Stimulated activated naive CD8-positive, alpha-beta T cell treated with anti-CD3 and anti-CD28 coated beads, Interleukin-15, Interleukin-2, amounts not matched to agents 100 U/mL and 50 U/mL, for 24 hours (primary cell): ENCODE measurements at places on chromosomes 6 and 20.

- DNase-seq, result no peak
Measured at GRCh38 chr6:31874084-31874670, 4.6 kb downstream of the SLC44A4 start.

DNA sequence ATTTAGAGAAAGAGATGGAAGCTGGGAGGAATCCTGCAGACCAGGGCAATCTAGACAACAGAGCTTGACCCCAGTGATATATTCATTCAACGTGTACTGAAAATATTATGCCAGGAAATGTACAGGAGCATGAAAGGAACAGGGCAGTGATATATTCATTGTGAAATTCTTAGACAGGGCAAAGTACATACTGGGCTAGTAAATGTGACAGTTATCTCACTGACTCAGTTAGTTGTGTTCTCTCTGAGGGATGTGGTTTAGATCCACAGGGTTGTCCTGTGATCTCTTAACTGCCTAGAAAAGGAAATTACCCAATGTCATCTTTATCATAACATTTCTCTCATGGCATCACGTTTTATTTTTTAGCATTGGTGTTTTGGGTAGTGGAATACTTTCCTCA lies 891.3 kb downstream of the EYS start:
- no peak for DNase-seq

DNA sequence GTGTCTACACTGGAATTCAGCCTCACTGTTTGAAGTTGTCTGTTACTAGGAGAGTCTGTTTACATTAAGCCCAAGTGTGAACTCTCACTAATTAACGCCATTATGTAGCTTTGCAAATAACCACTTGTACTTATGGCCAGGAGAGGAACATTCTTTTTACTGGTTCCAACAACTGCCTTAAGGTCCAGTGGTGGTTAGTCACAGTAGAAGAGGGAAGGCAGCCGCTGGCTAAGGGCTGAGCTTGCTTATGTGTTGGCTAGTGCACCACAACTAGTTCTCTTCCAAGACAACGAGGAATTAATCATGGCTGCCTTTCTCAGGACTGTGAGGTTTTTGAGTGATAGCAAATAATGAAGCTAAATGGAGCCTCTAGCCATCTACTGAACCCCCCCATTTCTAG lies 14.9 kb upstream of the SLC22A23 start:
- no peak for DNase-seq

DNA sequence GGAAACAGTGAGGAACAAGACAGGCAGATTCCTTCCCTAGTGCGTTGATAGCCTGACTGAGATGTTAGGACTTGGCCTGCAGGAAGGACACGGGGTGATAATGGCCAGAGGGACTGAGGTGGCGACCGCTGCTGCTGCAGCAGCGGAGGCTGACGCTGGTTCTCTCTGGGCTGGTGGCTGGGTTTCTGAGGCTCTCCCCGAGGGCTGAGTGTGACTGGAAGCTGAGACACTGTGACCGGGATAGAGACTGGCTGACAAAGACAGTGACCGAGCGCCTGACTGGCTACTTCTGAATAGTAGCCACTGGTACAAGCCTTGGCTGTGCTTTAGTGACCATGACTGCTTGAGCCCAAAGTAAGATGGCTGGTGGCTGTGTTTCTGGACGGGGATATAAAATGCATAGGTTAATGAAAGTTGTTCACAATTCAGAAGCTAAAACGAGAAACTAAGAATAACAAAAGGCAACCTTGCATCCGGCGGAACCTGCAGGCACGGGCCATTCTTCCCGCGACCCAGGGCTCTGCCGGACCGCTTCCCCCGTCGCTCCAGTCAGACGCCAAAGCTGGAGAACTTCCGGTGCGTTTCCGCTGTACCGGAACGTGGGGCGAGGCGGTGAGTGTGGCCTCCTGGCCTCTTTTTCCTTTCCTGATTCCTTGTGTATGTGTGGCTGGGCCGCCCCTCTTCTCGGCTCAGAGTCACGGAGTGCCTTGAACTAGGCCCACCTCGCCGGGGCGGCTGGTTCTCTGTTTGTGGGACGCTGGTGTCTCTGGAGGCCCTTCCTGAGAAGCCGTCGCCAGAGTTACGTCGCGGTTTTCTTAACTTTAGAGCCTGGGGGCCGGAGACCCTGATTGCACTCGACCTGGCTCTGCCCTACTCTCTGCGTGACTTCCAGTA lies at the start of gene AAR2:
TSS of gene AAR2 (plus strand) at position 587 of the 894 bp plus-strand sequence. CDS start 3,391 bp downstream, outside the sequence.
- DNase-seq, result peak; percentile 85

- peak; percentile 84 for DNase-seq
Measured at GRCh38 chr6:146857180-146857979, 258.6 kb downstream of the ADGB start.

DNA sequence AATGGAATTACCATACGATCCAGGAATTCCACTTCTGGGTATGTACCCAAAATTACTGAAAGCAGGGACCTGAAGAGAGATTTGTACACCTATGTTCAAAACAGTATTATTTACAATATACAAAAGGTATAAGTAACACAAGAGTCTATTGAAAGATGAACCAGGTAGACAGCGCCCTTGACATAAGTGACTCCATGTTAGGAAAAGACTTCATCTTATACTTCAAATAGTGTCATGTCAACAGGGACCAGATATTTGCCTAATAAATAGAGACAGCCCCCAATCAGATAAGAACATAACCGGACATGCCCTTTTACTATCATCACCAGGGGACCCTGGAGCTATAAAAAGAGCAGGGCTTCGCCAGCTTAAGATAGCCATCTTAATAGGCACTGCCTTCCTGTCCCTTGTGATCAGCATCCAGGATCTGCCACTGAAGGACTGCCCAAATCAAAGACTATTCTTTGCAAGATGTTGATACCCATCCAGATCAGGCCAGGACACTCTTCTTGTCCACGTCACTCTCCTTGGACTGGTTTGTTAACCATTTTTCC lies 309.0 kb upstream of the SULF2 start:
- DNase-seq, result no peak

DNA sequence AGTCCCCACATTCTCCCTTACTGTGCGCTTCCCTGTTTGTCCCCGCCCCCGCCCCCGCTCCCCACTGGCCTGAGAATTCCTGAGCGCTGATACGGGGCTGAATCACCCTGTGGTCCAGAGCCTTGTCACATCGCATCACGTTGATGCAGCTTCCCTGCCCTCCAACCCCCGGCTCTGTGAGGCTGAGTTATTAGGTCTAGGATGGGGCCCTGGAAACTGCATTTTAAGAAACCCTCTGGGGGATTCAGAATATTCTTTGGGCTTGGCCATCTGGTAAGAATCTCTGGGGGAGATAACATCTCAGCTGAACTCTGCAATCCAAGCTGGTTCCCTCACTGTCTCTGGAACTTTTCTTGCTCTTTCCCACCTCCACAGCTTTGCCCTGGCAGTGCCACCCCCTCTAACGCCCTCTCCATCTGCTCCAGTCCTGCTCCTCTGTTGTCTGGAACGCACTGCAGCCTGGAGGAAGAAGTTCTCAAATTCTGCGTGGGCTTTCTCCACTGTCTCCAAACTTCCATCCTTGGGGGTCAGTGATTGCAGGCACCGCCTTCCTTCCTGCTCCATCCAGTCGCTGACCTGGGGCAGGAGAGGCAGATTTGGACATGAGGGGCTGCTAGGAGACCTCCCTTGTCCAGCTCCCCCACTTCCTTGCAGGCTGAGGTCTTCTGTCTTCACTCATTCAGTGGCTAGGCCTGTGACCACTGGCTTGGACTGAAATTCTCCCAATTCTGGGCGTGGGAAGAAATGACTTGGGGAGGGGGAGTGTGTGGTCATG lies 42.6 kb downstream of the KIAA1755 start:
- DNase-seq, result no peak

DNA sequence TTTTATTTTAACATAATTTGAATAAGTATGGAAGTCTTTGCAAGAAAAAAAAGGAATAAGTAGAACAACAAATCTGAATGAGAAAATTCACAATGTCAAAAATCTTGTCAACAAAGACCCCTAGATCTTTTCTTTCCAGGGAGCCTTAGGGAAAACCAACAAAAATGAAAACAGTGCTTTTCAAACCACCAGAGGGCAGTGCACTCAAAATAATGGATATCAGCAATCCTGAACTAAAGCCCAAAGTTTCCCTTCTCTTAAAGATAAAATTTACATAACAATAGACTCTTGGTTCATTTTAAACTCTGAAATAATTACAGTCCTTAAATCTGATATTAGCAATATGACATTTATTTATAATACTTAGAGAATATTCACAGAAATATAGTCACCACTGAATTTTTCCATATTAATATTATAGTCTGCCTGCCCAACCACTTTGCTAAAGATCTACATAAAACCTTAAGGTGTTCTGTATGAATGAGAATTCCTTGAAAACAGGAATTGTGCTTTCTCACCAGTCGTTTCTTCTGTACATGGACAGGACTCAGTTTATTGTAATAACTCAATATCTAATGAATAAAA lies 105.3 kb upstream of the BMP5 start:
- peak; percentile 4 for DNase-seq

DNA sequence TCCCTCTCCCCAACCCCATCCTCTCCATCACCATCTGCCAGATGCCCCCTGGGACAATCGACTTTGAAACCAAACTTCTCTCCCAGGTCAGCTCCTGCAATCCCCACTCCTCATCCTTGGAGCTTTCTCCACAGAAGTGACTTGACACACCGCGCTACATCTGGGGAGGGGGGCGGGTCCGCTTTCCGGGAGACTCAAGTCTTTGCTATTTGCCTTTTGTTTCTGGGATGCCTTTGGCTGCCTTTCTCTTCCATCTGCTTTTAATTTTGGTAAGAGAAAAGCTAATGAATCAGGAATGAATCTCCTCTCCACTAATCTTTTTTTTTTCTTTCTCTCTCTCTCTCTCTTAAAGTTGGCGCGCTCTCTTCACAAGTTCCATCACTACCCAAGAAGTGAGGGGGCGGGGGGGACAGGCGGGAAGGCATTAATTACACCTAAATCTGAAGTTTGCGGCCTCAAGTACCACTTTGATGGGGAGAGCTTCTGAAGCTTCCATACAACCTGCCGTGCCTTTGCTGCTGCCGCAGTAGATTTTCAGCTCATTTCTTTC lies 664 bp upstream of the TPBG start:
- DNase-seq, result no peak

DNA sequence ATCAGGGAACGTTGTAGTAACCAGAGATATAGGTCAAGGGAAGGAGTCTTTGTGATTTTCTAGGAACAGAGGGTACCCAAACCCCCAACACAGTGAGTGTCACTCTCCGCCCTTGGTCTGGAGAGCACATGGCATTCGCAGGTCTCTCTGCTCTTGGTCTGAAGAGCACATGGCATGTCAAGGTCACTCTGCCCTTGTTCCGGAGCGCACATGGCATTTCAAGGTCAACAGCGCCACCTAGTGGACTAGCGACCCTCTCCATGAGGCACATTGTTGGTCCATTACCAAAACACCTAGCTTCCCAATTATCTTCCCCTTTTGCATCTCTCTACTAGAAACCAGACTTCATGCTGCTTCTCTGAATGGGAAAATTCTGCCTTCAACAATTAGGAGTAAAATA lies 260.0 kb downstream of the C6orf118 start:
- peak; percentile 33 for DNase-seq

DNA sequence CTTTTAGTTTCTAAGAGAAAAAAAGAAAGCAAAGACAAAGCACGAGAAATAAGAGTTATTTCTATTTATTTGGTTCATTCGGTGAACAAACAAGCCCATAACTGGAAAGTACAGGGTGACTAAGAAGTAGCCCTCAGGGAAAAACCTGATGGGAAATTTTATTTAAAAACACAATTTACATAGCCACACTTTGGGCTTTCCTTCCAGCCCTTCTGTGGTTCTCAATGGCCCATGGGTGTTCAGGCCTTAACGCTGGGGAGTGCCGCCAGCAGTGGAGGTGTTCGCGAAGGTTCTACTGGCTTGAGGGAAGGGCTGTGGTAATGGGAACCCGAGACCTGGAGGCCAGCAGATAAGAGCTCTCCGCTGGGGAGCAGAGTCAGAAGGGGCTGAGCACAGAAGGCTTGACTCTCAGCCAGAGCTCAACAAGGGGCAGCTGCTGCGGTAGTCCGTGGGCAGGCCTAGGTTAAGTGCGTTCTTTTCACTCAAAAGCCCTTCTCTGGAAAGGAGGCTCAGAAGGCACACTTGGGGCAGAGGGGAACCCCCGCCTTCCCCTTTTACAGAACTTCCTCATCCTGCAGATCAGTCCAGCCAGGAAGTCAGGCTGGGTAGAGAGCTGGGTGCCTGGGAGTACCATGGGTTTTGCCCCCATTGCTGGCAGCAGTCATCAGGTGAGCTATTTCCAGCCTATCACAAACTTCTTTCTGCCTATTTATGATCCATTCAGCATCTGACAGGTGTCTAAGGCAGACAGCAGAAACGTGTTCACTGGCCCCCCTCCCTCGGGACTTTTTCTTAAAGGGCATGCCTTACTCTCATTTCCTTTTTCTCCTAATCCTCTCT lies 8.8 kb upstream of the CD83 start:
- DNase-seq, result peak; percentile 51

- no peak for DNase-seq
Measured at GRCh38 chr6:111441678-111442243, 41.3 kb downstream of the REV3L start.

DNA sequence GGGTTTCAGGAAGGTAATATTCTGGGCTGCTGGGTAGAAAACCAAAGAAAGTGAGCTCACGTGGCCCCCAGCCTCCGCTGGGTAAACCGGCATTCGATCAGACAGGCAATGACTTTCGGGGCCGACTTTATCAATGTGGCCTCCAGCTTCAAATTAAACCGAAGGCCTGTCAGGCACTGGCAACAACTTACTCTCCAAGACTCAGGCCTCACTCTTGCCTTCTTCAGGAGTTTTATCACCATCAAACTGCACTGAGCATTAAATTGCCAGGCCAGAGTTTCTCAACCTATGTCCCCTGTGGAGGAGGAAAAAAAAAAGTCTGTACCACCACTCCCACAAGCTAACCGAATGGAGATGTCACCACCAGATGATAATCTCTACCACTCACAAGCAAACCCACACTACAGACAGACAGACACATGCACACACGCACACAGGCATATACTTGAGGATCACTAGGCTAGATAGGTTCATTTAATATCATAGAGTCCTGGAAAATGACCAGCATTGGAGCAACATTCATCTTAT lies 1.1 kb upstream of the MBOAT1 start:
- peak; percentile 11 for DNase-seq

GRCh38 chr6:84166395-84166794 lies 61.0 kb downstream of the CEP162 start:
- DNase-seq, result no peak

DNA sequence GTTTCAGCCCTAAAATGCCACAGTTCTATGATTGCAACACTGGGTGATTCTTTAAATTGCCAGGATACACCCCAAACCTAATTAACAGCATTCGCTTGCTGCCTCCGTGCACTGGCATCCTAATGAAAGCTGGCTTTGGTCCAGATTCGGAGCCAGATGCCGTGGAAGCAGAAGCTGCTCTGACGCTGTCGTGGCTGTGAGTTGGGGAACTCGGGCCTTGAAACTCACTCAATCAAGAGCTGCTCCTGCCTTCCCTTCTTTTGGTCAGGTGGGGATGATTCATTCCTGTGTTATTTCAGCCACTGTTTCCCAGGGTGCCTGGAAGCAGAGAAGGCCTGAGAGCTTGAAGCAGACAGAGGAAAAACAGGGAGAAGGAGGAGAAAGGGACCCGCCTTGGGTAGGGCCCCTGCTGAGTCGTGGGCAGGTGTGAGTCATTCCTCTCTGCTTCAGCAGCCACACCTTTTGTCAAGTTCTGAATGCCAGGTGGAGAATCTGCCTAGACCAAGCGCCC lies 36.2 kb upstream of the DSP start:
- DNase-seq, result peak; percentile 13
